Non-pigmented ciliary epithelial cell (primary cell): ENCODE measurements at places on chromosomes 1 and 21.

GRCh38 chr1:13707164-13707563, 7.2 kb downstream of the PRDM2 start:
- DNase-seq, result no peak

- no peak for DNase-seq
Observed at GRCh38 chr1:185969524-185969991, 235.4 kb downstream of the HMCN1 start.

- no peak for DNase-seq
Observed at GRCh38 chr1:44119525-44119924, 904 bp downstream of the KLF17 start.

DNA sequence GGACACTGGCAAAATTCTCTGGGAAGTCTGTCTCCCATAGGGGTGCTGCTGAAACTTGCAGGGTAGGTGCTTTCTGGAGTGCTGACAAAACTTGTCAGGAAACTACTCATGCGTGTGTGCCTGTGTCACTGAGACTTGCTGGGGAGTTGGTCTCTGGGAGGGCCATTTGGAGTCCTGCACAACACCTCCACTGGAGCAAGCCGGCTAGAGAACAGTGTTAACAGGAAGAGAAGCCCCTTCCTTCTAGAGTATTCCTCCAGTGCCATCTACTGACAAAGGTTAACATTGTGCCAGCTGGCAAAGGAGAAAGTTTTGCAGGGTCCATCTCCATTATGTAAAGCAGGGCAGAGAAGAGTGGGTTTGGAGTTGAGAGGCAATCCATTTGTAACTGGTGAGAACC, 30.0 kb downstream of the ZMYM4 start:
- DNase-seq, result no peak

DNA sequence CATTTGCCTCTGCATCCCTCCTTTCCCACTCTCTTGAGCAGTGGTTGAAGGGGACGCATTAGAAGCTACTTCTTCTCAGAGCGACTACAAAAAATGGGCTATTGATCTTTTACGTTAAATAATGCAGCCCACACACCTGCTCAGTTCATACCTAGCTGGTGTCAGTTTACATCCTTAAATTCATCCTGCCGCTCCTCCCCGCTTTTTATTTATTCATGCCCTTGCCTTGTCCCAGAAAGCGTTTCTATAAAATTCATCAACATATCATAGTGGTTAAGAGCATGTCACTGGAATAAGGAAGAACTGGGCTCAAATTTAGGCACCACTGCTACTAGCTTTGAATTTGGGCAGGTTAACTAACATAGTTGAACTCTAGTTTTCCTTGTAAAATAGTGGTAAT, 66.0 kb upstream of the TINAGL1 start:
- no peak for DNase-seq

DNA sequence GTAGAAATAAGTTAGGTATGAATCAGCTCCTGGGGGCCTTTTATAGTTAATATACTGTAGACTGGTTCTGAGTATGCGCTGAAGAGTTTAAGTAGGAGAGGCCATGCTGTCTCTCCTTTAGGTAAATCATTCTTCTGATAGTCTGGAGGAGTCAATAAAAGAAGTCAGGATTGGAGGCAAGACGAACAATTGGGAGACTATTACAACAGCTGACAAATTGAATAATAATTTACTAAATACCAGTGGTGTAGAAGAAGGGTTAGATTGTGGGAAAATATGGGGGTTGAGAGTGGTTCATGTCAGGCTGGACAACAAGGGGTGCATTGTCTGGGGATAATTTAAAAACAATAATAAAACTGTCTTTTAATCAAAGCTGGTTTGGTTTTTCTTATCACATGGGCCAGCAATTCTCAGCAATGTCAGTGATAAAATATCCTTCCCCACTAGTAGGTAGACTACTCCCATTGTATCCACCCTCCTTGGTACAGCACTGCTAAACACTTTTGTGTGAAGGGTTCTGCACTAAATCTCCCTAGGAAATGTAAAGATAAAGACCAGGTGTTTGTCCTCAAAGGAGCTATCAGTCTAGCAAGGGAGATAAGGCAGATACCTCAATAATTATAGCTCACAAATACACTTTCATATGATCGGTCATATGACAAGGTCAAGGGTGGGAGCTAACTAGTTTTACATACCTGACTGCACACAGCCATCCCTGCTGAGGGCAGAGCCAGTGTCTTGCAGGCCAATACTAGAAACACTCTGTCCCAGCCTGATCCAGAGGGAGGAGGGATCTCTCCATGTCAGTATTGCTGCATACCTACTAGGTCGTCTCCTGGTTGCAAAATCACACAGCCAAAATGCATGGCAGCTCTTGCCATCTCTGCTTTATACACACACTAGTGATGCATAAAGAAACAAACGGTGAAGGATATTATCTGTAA, 299.7 kb downstream of the VAV3 start:
- no peak for DNase-seq

DNA sequence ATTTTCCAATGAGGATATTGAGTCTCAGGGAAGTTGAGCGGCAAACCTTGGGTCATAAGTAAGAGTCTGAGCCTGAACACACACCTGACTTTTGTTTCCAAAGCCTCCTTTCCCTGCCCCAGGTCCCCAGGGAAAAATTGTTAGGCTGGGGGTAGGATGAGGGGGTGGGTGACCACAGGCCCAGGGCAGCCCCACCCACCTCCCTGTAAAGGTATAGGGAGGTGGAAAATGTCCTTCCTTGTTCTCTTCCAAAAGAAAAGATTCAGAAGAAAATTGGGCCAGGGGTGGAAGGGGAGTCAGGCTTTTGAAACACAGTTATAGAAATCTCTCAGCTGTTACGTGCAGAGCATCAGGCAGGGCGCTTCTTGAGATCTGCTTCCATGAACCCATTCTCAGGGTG, 129.7 kb upstream of the NGF start:
- no peak for DNase-seq

GRCh38 chr1:208855403-208855802, 611.2 kb upstream of the PLXNA2 start:
- no peak for DNase-seq

DNA sequence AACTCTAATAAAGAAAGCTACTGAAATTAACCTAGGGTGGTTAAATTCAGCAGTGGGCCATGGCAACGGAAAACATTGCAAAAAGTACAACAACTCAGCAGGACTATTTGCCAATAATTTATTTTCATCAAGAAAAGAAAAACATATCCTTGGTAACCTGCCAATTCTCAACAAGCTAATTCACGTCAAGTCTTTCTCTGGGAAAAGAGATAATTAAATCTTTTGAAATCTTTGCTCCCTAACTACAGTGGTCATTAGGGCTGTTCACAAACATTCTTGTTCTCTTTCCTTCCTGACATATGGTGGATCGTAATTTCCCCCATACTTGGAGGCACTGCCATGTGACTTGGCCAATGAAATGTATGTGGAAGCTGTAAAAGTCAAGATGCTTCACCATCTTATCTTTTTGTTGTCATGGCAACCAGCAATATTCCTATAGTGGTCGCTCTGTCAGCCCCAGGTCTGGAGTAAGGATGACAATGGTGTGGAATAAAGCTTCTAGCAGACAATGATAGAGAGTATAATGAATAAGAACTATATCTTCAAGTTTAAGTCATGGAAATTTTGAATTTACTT, 29.6 kb upstream of the ZNF326 start:
- no peak for DNase-seq
